Activated CD4-positive, alpha-beta T cell treated with anti-CD3 and anti-CD28 coated beads, Interleukin-2, amount 50 U/mL, for 16 hours (primary cell): ENCODE measurements at places on chromosomes 7 and 10.

- DNase-seq = no peak
These were observed 3.2 kb downstream of the AEBP1 start for GRCh38 chr7:44107116-44107960.

DNA sequence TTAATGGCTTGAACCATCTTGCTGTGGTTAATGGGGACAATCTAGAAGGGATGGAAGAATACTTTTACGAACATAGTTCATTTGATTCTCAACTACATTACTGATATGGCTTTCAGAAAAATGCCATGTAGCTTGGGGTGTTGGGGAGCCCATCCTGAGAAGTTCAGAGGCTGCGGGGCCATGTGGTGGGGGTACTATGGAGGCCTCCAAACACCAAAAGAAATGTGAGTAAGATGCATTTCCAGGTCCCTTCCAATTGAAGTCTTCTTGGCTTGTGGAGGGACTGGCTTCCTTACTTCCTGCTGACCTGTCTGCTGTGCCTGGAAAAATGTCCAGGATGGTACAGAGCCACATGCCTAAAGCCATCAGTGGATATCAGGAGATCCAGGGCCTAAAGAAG is 1.6 kb upstream of the MBL2 start:
- no peak for DNase-seq

DNA sequence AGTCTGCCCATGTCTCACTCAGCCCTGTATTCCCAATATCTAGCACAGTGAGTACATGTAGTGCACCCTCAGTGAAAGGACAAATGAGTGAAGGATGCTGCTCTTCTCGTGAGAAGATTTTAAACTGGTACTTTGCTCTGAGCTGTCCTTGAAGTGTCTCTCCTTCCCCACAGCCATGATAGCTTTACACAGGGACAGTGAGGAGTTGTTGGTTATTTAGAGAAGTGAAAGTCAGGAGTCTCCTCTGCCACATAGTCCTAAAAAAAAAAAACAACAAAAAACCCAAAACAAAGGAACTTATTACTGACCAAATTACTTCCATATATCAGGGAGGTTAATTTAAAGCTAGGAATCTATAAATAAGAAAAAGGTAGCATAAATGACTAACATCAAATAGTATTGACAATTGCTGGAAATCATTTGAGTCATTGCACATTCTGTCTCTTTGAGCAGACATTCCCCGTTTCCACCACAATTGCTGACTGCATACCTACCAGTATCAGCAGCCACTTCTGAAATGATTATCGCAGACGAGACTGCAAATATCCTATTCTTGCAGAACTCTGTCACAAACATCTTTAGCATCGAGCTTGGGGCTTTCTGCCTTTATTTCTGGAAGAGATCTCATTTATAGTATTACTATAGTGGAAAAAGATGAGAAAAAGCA is 202.1 kb downstream of the PTEN start:
- DNase-seq = peak; percentile 83

- DNase-seq = no peak
These were observed 57.1 kb upstream of the ABLIM1 start for GRCh38 chr10:114715171-114715670.
